ENCODE measurements at places on chromosomes 13 and 19. TPM values are rescaled to one million over a fixed set of nuclear protein-coding genes. Genes with fewer than 3 reads are reported as not detected.

The FFAR2 gene
- total RNA-seq = not detected

The IZUMO1 gene
- total RNA-seq = 0.40 TPM

GRCh38 chr19:13997631-13997962, 8.5 kb downstream of the RFX1 start:
- H3K4me3 ChIP-seq = no peak overlapping the region
- H3K27ac ChIP-seq = no peak overlapping the region
- DNase-seq = no peak
- peaks cover 4% of the 10 kb centered on the region for H3K36me3 ChIP-seq
- H3K27me3 ChIP-seq = no peaks in the 10 kb centered on the region
- no peaks in the 10 kb centered on the region for H3K4me1 ChIP-seq

DNA sequence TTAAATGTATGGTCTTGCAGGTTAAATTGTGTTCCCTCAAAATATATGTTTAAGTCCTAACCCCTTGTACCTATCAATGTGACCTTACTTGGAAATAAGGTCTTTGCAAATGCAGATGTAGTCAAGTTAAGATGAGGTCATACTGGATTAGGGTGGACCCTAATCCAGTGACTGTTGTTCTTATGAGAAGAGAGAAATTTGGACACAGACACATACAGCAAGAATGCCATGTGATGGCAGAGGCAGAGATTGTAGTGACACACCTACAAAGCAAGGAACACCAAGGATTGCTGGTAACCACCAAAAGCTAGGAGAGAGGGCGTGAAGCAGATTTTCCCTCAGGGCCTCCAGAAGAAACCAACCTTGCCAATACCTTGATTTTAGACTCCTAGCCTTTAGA, 50.2 kb downstream of the LACC1 start:
- no peak overlapping the region for H3K27ac ChIP-seq
- no peak overlapping the region for H3K4me3 ChIP-seq
- no peaks in the 10 kb centered on the region for H3K27me3 ChIP-seq

GRCh38 chr13:24194447-24194846, 33.9 kb downstream of the SPATA13 start:
- DNase-seq = no peak
- H3K36me3 ChIP-seq = no peaks in the 10 kb centered on the region
- peaks cover 8% of the 10 kb centered on the region for H3K4me1 ChIP-seq
- H3K4me3 ChIP-seq = no peak overlapping the region
- H3K27me3 ChIP-seq = no peaks in the 10 kb centered on the region

DNA sequence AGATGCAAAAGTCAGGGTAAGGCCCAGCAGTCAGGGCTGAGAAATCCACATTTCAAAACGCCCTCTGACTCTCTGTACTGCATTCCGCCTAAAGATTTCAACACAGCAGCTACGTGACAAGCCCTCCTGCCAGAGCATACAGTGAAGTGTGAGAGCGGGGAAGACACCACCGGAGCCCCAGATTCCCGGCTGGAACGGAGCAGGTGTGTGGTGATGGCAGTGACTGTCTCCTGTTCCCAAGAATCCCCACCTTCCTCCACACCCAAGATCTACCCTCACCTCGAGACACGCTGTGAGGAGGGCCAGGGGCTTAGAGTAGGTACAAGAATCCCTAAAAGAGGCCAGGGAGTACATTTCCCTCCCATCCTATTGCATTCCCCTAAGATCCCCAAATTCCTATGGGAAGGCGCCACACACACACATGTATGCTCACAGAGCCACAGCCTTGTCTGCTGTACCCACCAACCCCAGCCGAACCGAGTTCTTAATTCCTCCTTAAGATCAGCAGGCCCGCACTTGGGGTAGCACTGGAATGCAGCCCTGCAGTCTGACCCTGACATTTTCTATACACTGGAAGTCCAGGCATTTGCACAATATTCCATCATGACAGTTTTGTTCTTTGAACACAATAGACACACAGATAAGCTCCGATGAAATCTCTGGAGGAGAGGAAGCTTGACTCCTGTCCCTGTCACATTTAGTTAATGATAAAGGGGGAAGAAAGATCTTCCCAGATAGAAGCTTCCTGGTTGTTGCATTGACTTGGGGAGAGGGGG, 102.9 kb downstream of the FOXO1 start:
- H3K4me1 ChIP-seq = peaks cover 3% of the 10 kb centered on the region
- H3K27ac ChIP-seq = no peak overlapping the region

DNA sequence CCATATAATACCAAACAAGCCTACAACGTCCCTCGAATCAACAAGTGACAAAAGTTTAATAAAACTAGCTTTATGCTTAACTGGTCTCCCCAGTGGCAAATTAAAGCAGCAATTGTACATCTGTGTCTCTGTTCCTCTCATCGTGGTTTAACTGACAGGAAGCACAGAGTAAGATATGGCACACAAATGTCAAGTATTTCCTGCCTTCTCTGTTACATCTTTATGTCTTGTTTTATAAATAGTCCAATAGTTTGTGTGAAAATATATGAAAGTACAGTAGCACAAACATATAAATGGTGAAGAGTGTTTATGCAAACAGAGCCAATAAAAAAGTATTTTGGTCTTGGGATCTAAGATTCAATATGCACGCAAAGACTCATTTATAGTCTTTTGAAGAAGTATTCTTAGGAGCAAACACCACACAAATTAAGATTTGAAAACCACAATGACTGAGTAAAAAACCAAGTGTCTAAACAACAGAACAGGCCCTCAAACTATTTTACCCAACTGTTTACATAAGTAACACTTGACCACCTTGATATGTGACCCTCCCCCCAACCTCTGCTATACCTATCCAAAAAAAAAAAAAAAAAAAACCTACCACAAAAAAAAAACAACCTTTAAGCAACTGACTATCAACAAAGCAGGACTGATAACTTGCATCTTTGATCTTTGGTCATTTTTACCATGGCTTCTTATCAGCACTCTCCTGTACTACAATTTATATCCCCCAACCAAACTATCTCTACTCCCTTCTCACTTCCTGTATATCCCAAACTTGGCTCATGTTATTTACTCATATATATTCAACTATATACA, 14.0 kb downstream of the ELF1 start:
- no peak overlapping the region for H3K4me3 ChIP-seq
- H3K36me3 ChIP-seq = no peaks in the 10 kb centered on the region
- no peak for DNase-seq
- peaks cover 13% of the 10 kb centered on the region for H3K4me1 ChIP-seq

GRCh38 chr13:79011179-79011578, 352.2 kb upstream of the OBI1 start:
- H3K36me3 ChIP-seq = no peaks in the 10 kb centered on the region
- no peak overlapping the region for H3K27ac ChIP-seq
- no peaks in the 10 kb centered on the region for H3K27me3 ChIP-seq
- H3K4me1 ChIP-seq = no peaks in the 10 kb centered on the region
- no peak for DNase-seq
